NCI-H1930 (cell line): ENCODE measurements at places on chromosomes 6 and 20.
A peak's percentile ranks its signal among the peaks of the same experiment; 100 is the strongest.

DNA sequence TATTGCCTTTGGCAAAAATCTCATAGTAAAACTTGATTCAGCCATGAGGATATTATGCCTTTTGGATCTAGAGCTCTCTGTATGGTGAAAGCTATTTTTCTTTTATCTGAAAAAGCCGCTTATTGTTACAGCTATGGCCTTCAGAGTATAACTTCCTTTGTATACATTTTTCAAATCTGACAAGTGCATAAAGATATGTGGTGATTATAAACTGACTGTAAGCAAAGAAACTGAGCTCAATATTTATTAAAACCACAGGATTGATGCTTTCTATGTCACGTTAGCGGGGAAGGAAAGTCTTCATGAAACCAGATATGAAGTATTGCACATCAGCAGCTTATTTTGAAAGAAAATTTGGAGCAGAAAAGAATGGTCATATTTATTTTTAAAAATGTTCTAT lies 151.8 kb downstream of the THEMIS start:
- no peak for DNase-seq

GRCh38 chr20:22540832-22541231 lies 43.5 kb downstream of the FOXA2 start:
- no peak for DNase-seq

DNA sequence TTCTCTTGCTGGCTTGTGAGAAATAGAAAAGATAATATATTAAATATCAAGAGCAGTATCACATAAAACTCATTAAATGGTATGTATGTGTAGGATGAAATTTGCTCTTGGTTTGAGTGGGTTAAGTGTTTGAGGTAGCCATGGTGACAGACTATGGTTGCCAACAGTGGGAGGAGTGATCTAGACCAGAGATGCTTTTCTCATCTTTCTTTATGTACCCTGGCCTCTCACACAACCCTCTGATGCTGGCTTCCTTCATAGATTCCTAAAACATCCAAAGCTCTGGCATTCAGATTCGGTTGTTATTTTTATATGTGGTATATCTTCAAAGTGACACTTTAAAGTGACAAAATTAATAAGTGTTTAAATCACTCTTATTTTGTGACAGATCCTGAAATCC lies 9.0 kb upstream of the MLIP start:
- DNase-seq: no peak

DNA sequence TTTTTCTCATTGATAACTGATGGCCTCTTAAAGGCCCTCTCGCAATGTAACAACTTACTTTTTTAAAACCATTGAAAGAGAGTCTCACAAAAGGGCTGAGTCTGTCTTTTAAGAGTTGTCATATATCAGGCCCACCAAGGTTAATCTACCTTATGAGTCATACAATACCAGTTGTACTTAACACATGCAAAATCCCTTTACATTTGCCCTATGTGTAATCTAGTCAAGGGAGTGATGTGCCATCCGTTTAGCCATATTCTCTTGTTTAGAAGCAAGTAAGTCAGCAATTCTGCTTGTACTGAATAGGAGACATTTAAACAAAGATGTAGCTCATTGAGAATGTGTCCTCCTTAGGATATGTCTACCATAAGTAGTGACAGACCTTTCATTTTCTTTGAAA lies 143.7 kb downstream of the TENT5A start:
- DNase-seq: no peak

- DNase-seq: no peak
Measured at GRCh38 chr20:46544576-46544975, 5.9 kb downstream of the OCSTAMP start.

DNA sequence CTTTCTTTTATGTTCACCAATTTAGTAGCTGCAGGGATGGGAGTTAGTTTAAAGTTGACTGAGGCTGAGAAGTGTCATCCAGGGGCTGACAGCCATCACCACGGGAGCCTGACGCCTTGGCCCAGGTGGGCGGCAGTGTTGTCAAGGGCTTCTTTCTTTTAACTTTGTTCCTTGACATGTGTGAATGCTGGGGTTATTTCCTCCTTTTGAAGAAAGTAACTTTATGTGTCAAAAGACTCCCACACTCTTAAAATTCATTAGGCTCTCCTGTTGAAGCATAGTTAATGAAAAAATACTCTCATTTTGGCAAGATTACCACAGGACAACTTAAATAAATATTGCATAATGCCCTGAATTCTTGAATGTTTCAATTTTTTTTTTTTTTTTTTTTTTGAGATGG lies 50.0 kb downstream of the SASH1 start:
- no peak for DNase-seq

GRCh38 chr20:46011631-46012482 lies 3.1 kb downstream of the MMP9 start:
- peak; percentile 97 for DNase-seq

GRCh38 chr20:62896526-62896925 lies 29.8 kb downstream of the DIDO1 start:
- DNase-seq: no peak

- DNase-seq: no peak
Measured at GRCh38 chr20:1867495-1868260, 27.5 kb upstream of the SIRPA start.

GRCh38 chr20:8335495-8336195 lies 203.6 kb downstream of the PLCB1 start:
- DNase-seq: no peak

DNA sequence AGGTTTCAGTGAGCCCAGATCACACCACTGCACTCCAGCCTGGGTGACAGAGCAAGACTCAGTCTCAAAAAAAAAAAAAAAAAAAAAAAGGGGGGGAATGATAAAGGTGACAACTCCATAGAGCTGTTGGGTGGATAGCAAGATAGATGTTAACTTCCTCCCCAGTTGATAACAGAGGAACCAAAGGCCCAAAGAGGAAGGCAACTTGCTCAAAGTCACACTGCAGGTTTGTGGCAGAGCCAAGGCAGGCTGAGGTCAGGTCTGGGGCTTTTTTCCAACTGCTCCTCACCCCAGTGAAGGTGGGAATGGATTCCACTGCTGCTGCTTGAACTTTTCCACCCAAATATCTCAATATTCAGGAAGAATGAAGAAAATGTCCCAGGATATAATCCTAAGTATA lies 26.7 kb downstream of the HCK start:
- DNase-seq: no peak

- DNase-seq: no peak
Measured at GRCh38 chr20:4062721-4063606, 47.6 kb upstream of the RNF24 start.

GRCh38 chr20:41139227-41140093 lies 2.1 kb downstream of the PLCG1 start:
- DNase-seq: no peak

GRCh38 chr20:7523288-7523687 lies 417.0 kb downstream of the HAO1 start:
- no peak for DNase-seq

GRCh38 chr6:151497905-151498304 lies 4.1 kb downstream of the CCDC170 start:
- no peak for DNase-seq

GRCh38 chr20:2429051-2429450 lies 41.5 kb downstream of the SNRPB start:
- DNase-seq: no peak

GRCh38 chr6:54525731-54526130 lies 217.5 kb downstream of the TINAG start:
- no peak for DNase-seq

- DNase-seq: no peak
Measured at GRCh38 chr6:35062676-35063574, 78.2 kb downstream of the TCP11 start.

- DNase-seq: no peak
Measured at GRCh38 chr6:88238065-88238464, 71.9 kb upstream of the CNR1 start.

GRCh38 chr6:166640342-166641043 lies 13.4 kb upstream of the RPS6KA2 start:
- no peak for DNase-seq

GRCh38 chr20:25361287-25361683 lies 29.4 kb downstream of the ABHD12 start:
- DNase-seq: no peak

DNA sequence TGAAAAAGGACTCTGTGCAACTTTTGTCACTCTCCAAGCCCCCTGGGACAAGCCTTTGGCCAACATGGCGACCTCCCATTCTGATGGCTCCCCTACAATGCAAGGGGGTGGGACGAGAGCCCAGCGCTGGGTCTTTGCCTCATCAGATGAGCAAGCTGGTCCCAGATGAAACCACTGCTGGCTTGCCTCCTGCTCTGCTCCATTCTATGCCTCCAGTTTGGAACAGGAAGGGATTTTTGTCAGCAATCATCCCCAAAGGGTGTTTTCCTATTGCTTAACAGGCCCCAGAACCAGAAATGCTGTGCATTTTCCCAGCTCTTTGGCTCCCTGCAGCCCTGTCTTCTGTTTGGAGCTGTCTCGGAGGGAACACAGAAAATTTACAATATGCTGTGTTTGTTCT lies 412.7 kb downstream of the MAFB start:
- DNase-seq: no peak

- no peak for DNase-seq
Measured at GRCh38 chr6:41947581-41948220, 6.1 kb upstream of the CCND3 start.

GRCh38 chr20:32524829-32525501 lies 60.2 kb downstream of the NOL4L start:
- DNase-seq: no peak

DNA sequence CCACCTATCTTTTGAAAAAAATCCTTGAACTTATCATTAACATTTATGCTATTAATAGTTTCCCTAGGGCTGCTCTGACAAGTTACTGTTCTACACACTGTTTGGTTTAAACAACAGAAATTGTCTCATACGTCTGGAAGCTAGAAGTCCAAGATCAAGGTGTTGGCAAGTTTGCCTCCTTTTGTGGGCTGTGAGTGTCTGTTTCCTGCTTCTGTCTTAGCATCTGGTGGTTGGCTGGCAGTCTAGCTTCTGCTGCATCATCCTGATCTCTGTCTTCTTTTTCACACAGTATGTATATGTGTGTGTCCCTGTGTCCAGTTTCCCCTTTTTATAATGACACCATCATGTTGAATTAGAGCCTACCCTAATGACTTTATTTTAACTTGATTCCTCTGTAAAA lies 154.8 kb downstream of the RPS12 start:
- DNase-seq: no peak

- no peak for DNase-seq
Measured at GRCh38 chr6:129312880-129313279, 397.1 kb downstream of the ARHGAP18 start.

DNA sequence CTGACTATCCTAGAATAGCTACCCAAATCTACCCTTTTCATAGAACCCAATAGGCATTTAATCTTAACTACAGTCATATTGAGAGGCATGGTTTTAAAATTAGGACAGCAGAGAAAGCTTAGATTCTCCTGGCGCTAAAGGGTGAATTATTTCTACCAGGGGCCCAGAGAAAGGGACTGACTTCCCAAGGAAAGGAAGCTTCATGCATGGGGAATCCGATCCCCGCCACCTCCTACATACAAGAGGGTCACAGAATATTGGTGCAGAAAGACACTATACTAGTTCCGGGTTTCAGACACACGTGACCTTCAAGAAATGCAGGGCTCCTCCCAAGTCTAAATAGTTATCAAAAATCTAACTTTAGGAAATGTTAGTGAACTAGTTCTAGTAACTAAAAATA lies 130.9 kb downstream of the PRKN start:
- DNase-seq: no peak

- DNase-seq: no peak
Measured at GRCh38 chr6:134289204-134289575, 28.7 kb downstream of the SGK1 start.

DNA sequence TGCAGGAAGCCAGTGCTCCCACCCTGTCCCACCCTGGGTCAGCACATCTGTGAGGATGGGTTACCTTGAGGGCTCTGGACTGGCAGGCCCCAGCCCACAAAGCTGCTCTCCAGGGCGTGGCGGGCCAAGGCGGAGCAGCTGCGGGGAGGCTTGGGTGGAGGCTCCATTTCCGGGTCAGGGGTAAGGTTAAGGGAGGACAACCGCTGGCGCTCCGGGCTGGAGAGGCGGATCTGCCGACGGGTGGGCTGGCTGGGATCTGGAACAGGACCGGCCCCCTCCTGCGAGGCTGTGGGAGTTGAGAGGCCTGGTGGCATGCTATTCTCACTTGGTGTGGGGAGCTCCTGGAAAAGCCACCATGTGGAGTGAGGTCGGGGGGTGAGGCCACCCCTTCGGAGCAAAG lies 5.5 kb downstream of the SMPD2 start:
- no peak for DNase-seq

GRCh38 chr20:32449890-32450401 lies 91.8 kb downstream of the ASXL1 start:
- no peak for DNase-seq

DNA sequence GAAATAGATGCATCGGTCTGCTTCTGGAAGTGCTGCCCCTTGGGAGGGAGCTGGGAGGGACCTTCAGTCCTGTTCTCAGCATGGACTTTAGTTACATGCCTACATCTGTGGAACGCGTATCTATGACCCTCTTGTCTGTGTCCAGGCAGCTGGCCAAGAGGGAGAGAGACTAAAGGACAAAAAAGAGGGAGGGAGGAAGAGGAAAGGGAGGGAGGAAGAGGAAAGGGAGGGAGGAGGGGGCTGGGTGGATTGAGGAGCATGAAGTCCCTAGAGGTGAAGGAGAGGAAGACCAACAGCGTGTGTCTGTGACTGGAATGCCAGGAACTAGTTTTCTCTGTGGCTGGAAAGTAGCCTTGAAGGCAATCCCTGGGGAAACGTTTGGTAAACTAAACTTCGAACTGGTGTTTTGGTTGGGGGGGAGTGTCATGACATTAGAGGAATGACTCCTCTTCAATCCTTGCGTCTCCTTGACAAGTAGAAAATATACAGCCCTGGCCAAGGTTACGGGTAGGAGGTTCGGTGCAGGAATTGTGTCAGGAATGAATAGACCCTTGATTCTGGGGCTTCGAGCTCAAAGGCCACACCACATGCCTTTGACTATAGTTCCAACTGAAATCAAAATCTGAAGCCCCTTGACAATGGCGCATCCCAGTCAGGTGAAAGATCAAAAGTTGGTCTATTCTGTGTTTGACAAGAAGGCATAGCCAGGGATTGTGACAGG lies 52.0 kb upstream of the PLEKHG1 start:
- no peak for DNase-seq

DNA sequence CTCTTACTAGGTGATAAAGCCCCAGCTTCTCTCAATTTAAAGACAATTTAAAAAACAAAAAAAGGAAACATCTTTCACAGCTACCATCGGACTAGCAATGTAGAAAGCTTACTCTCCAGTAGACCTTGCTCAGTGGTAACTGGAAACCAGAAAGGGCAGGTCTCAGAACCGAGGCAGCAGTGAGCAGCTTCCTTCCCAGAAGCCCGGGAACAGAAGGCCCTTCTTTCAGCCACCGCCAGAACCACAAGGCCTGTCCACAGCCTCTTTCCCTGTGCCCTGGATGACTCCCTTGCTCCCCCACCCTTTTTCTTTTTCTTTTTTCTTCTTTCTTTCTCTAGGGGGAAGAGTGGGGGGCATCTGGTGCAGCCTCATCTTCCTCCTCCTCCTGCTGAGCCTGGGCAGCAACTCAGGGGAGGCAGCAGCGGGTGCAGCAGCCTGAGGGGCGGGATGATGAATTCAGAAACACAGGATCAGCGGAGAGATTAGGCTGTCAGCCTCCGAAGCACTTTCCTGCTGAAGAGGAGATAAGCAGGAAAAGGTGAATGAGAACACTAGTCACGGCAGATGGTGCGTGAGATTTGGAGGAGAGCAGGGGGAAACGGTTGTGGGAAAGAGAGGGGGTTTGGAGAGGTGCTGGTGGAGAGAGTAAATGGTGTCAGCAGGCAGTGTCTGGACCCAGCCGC lies 158.5 kb downstream of the ID4 start:
- DNase-seq: no peak
